ENCODE measurements at places on chromosomes 7 and 10.
A peak's percentile ranks its signal among the peaks of the same experiment; 100 is the strongest.

GRCh38 chr10:93369588-93370164 lies 112.5 kb downstream of the MYOF start:
- no peak for DNase-seq

GRCh38 chr10:12961416-12962205 lies 39.9 kb downstream of the CCDC3 start:
- DNase-seq, result no peak

- no peak for DNase-seq
Observed at GRCh38 chr10:50025627-50026026, 37.4 kb downstream of the AGAP6 start.

GRCh38 chr7:5594616-5595544 lies 171.2 kb upstream of the TNRC18 start:
- DNase-seq, result peak; percentile 41

GRCh38 chr10:132611026-132611910 lies 73.7 kb downstream of the INPP5A start:
- DNase-seq, result no peak

DNA sequence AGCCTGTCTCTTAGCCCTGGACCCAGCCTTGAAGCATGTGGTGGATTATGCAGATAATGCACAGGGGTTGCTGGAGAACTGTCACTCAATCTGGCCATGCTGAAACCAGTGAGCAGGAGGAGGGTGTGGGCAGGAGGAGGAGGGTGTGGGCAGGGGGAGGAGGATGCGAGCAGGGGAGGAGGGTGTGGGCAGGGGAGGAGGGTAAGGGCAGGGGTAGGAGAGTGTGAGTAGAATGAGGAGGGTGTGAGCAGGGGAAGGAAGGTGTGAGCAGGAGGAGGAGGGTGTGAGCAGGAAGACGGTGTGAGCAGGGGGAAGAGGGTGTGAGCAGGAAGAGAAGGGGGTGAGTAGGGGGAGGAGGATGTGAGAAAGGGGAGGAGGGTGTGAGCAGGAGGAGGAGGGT lies 18.8 kb downstream of the CAMK2B start:
- no peak for DNase-seq

- no peak for DNase-seq
Observed at GRCh38 chr10:32957341-32958084, 517 bp downstream of the ITGB1 start.

DNA sequence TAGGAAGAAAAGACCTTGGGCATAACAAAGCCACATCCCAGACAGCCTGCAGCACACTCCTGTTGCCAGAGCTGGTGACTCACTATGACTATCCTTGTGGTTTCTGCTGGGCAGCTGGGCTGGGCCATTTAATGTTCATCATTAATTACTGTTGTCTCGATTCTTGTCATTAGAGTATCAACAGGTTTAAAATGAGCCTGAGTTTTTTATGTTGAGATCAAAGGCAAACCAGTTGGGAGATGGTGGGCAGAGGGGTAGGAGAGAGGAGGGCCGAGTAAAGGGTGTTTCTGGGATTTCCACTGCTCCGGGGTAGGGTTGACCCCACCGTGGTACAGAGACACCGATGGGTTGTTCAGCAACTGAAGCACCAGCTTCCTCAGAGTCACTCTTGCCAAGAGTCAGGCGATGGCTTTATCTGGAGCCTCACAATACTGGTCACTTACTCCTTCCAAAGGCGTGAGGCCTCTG lies 128.7 kb upstream of the LYZL1 start:
- DNase-seq, result peak; percentile 60
